Breast epithelium (tissue), 4 donors: ENCODE measurements at places on chromosomes 1 and 21. TPM values are rescaled to one million over a fixed set of nuclear protein-coding genes. Genes with fewer than 3 reads are reported as not detected.

Gene HAO2
- not detected for total RNA-seq

Gene CFAP107
- not detected for total RNA-seq

GRCh38 chr1:23178950-23179349, 10.3 kb upstream of the LUZP1 start:
- DNase-seq: no peak

DNA sequence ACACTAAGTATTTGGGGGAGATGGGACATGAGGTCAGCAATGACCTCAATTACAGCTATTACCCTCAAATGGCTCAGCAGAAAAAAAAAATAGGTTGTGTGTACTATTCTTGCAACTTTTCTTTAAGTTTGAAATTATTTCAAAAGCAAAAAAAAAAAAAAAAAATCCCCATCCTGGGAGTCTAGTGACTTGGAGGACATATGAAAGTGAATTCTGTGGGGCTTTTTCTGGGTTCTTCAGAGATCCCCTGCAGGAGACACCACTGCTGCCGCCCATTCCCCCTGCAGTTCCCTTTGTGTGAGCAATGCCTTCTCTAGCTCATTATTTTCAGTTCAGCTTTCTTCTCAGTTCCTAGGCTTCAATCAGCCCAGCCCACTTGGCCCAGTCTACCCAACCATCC, 16.7 kb downstream of the HSD11B1 start:
- DNase-seq: no peak

GRCh38 chr21:39054066-39054465, 129.2 kb downstream of the PSMG1 start:
- no peak for DNase-seq

GRCh38 chr1:209051570-209051969, 531.9 kb upstream of the CAMK1G start:
- DNase-seq: no peak
